ENCODE measurements at places on chromosomes 4 and X.

GRCh38 chrX:108298165-108298602 is 140.0 kb downstream of the COL4A6 start:
- DNase-seq = no peak

DNA sequence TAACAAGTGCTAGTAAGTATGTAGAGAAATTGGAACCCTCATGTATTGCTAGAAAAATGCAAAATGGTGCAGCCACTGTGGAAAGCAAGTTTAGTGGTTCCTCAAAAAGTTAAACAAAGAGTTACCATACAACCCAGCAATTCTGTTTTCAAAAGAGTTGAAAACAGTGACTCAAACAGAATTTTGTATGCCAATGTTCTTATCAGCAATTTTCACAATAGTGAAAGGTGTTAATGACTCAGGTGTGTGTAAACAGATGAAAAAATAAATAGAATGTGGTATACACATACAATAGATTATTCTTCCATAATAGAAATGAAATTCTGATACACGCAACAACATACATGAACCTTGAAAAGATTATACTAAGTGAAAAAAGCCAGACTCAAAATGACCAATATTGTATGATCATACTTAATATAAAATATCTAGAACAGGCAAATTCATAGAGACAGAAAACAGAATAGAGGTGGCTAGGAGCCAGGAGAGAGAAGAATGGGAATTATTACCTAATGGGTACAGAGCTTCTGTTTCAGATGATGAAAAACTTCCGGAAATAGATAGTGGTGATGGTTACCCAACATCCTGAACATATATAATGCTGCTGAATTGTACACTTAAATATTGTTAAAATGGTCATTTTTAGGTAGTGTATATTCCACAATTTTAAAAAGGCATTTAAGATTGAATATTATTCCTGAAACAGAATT is 51.6 kb downstream of the WDFY3 start:
- no peak for DNase-seq

GRCh38 chrX:45794323-45794994 is 593.8 kb upstream of the DIPK2B start:
- no peak for DNase-seq

GRCh38 chr4:41865981-41866798 is 69.0 kb upstream of the TMEM33 start:
- DNase-seq = no peak

DNA sequence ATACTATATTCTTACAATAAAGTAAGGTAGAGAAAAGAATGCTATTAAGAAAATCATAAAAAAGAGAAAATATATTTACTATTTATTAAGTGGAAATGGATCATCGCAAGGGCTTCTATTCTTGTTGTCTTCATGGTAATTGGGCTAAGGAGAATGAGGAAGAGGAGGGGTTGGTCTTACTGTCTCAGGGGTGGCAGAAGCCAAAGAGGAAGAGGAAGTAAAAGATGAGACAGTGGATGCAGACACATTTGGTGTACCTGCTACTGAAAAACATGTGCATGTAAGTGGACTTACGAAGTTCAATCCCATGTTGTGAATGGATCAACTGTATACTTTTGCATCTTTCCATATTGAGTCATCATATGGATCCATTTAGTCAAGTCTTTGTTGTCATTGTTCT is 1502.1 kb upstream of the ADGRL3 start:
- DNase-seq = no peak

- no peak for DNase-seq
Measured at GRCh38 chr4:153365003-153365402, 20.5 kb downstream of the MND1 start.

GRCh38 chr4:52576961-52577623 is 82.0 kb downstream of the USP46 start:
- DNase-seq = no peak

- DNase-seq = no peak
Measured at GRCh38 chr4:173934933-173935620, 348.4 kb downstream of the FBXO8 start.

GRCh38 chr4:43778187-43778915 is 670.3 kb downstream of the KCTD8 start:
- no peak for DNase-seq

DNA sequence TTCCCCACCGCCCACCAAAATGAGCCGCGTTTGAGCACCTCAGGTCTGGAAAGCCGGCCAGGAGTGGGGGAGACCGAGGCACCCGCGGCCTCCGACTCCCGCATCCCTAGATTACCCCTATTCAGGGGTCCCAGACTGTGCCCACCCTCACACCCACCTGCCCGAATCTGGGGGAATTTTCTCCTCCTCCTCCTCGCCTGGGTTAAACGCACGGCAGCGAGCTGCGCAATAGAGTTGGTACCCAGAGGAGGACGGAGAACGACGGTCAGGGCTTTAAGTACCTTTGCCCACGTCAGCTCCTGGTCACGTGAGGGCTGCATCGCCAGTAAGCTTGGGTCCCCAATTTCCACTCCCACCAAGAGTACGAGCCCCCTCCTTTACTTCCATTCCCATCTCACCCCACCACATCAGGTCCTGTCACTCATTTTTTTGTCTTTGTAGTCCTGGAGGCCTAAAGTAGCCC is at the start of gene ARMCX2:
Gene ARMCX2, minus strand, starts transcription at position 250 of the 463 bp plus-strand sequence. CDS start 2,262 bp downstream, outside the sequence.
- peak; percentile 49 for DNase-seq

- no peak for DNase-seq
Measured at GRCh38 chrX:72685810-72686456, 28.2 kb downstream of the PHKA1 start.

DNA sequence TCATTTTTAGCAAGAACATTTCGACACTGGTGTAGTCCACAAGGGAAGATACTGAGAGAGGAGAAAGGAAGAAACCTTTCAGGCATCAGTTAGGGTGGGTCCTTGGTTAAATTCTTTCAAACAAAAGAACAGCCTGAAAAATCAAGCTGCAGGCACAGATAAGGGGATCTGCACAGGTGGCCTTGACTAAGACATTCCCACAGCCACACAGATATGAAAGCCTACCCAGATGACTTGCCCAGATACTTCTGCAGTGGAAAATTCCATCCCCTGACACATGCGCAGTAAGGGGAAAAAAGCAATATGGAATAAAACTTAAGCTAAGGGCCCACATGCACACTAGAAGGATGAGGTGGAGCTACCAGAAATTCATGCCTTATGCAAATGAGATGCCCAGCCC is 8.9 kb upstream of the TMEM165 start:
- DNase-seq = no peak

DNA sequence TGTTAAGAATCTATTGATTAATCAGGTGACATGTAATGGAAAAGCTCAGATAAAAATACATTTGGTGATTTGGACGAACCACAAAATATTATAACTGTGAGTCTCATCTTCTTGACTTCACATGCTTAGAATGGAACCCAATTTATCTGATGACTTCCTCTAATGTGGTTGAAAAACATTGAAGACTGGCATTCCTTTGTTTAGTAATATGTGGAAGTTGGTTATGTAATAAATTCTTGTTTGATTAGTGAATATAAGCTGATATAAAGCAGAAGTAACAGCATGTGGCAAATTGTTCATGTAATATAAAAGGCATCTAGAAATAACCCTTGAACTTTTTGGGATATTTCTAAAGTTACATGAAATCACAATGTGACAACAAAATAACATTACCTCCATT is 9.7 kb downstream of the GIMD1 start:
- no peak for DNase-seq

- DNase-seq = no peak
Measured at GRCh38 chr4:109276482-109277095, 25.9 kb downstream of the COL25A1 start.

DNA sequence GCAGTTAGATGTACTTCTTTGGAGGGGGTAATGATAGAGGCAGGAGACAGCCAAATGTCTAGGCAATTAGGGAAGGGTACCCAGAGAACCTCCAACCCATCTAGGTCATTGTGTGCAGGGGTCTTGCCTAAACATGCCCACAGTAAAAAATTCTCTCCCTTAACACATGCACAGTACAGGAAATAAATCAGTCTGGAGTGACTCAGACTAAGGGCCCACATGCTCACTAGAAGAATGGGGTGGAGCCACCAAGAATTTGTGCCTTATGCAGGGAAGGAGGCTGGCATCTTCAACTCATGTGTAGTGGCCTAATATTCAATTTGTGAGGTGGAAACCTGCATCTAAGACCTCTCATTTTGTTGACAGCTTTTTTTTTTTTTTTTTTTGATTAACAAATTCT is 945.3 kb upstream of the GRIA3 start:
- DNase-seq = no peak

- DNase-seq = no peak
Measured at GRCh38 chrX:129653181-129653970, 1.4 kb downstream of the APLN start.

- DNase-seq = no peak
Measured at GRCh38 chr4:139453041-139453370, 915 bp upstream of the RAB33B start.

GRCh38 chrX:1463581-1463980 is 10.9 kb upstream of the ASMTL start:
- no peak for DNase-seq

DNA sequence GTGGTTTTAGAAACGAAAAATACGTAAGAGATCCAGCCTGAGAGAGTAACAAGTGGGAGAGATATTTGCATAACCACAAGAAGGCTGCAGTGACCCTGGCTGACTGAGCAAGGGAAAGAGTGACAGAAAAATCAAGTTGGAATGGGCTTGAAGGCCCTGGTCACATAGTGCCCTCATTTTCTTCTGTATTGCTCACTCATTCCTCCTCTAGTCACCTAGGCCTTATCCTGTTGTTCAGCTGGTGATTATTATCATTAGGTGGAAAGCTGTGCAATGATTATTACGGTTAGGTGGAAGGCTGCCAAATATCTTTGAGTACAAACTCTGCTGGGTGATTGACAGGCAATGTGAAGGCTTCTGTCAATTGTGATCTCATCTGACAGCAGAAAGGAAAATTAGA is 2384.1 kb downstream of the PCDH7 start:
- DNase-seq = no peak

DNA sequence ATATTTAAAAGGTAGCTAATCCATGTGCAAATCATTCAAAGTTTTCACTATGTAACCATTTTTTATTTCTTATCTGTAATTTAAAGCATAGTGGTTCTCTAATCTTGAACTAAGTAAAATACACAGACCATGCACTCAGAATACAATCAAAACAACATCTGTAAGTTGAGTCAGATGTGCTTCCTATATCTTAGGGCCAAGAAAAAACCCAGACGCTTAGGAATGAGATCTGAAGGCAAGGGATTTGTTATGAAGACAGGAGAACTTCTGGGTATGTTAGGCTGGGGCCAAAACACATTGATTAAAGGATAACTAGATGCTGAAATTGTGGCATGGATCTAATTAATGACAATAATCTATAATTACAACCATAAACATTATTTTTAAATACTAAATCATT is 120.3 kb downstream of the PDE5A start:
- no peak for DNase-seq

- no peak for DNase-seq
Measured at GRCh38 chrX:113492895-113493294, 652.3 kb upstream of the AMOT start.

All from dorsolateral prefrontal cortex (tissue), 122 donors.